ENCODE measurements at places on chromosomes 6 and 20.

DNA sequence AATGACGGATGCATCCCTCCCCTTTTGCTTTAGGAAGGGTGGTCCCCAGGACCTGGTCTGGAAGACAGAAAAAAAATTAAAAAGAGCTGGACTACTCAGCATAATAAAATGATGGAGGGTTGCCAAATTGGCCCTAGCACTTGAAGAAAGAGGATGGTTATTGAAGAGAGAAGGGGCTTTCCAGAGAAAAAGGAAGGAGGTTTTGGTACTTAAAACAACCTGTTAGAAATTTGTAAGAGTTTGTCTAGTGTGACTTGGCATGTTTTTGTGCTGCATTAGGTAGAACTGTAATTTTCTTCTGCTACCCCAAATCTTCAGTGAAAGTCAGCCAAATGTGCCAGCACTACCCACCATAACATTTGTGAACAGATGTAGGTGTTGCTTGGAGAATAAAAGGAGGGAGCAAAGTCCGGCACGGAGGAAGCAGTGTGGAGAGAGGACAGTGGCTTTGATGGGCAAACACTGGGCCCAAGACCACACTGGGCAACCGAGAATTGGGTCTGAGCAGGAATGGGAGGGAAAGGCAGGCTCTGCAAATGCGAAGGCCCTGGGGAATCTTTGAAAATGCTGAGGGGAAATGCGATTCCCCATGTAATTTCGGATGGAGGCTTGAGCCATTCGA is 160.9 kb downstream of the QRSL1 start:
- no peak for DNase-seq

DNA sequence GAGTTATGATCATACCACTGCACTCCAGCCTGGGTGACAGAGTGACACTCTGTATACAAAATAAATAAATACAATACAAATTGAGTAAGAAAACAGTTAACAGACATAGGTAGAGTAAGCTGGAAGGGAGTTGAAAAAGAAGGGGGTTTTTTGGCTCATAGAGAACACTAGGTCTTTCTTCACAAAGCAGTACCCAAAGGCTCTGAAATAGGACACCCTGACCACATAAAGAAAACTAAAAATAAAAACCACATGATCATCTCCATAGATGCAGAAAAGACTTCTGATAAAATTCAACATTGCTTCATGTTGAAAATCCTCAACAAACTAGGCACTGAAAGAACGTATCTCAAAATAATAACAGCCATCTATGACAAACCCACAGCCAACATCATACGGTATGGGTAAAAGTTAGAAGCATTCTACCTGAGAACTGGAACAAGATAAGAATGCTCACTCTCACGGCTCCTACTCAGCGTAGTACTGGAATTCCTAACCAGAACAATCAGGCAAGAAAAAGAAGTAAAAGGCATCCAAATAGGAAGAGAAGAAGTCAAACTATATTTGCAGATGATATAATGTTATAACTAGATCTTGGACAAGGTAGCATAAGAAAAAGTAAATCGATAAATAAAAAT is 48.6 kb downstream of the TOMM6 start:
- DNase-seq: no peak

DNA sequence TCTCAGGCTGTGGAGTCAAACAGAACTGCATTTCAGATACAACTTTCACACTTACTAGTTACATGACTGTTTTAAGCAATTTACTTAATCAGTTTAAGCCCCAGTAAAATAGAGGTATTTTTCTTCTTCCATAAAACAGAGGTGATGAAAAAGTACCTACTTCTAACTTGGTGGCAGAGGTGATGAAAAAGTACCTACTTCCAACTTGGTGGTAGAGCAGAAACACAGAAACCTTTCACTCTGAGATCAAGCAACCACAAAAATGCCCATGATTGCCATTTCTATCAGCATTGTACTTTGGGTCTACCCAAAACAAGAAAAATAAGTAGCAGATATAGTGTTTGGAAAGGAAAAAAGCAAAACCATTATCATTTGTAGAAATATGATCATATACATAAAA is 148.7 kb downstream of the OPRM1 start:
- DNase-seq: no peak

DNA sequence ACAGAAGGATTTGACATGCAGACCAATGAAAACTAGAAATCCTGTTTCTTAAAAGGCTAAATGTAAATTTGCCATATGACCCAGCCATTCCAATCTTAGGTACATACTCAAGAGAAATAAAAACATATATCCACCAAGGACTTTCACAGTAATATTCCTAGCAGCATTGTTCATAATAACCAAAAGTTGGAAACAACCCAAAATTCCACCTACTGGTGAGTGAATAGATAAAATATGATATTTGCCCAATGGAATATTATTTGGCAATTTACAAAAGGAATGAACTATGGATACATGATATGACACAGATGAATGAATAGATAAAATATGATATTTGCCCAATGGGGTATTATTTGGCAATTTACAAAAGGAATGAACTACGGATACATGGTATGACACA is 22.7 kb downstream of the MTCL3 start:
- no peak for DNase-seq

DNA sequence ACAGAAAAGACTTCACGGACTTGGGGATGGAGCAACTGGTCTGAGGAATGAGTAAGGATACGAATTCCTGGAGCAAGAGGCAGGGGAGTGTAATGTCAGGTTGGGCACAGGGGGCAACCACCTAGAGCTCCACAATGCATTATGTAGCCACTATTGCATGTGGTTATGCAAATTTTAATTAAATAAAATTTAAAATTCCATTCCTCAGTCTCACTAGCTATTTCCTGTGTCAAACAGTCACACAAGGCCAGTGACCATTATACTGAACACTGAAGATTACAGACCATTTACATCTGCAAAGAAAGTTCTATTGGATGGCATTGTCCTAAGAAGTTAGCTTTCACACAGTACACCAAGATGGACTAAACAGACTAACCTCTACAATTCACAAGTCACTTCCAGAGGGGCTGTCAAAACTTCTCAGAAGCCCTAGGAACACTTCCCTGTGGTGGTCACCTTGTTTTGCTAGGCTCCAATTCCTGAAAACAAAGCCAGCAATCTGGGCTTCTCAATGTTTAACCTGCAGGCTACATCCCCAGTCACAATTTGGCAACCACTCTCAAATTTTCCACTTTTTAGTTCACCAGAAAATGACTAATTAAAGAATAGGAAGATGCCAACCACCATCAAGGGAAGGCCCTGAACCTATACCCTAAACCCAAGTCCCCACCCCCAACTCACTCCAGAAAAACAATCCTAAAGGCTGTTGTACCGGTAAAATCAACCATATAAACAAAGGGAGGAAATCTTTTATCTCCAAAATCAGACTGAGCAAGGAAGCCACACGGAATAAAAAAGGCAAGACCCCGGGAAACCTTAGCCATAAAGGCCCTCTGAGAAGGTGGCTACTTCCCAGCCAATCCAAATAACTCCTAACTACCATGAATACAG is 34.2 kb upstream of the C20orf203 start:
- no peak for DNase-seq

DNA sequence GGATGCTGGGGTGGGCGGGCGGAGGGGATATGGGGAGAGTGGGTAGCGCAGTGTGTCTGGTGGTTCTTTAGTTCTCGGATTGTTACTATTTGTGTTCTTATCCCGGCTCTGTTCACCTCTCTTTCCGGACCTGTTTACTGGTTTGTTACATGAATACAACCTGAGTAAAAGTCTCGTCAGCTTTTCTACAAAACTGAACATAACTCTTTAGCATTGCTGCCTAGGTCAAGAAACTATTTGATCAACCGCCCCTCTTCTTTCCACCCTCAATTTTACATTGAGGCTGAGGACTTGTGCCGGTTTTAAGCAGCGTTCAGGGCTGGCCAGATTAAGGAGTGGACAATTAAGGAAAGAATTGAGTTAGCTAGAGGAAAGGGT is 625 bp downstream of the ABT1 start:
- no peak for DNase-seq

DNA sequence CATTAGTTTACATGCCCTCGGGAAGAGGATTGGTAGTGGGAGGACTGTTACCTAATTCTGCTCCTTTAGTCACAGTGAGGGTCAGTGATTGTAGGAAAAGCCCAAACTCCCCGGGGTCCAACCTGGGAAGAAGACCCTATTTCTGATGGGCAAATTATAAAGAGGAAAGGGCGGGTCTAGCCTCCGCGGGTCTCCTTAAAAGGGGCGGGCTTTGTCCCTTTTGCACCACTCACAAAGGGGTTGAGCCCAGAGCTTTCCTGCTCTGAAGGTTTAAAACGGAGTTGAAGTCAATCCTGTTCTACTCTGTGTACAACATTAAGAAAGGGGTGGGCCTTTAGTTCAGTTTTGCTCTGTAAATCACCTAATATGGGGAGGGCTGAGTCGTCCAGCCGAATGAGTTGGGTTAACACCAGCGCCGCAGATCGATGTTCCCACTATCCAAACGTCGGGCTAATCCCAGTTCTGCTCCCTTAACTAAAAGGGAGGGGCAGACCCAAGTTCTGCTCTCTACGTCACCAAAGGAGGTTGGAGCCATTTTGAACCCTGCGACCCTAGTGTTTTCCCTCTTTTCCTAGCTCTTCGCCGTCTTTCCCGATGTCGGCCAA is 920 bp upstream of the RNF5 start:
- no peak for DNase-seq

- no peak for DNase-seq
Measured at GRCh38 chr6:6397842-6398241, 77.4 kb upstream of the F13A1 start.

GRCh38 chr6:160791981-160792418 is 90.0 kb downstream of the PLG start:
- DNase-seq: no peak

- no peak for DNase-seq
Measured at GRCh38 chr6:125114248-125114858, 39.2 kb upstream of the TPD52L1 start.

- DNase-seq: no peak
Measured at GRCh38 chr6:72367439-72367838, 254.4 kb upstream of the KCNQ5 start.

DNA sequence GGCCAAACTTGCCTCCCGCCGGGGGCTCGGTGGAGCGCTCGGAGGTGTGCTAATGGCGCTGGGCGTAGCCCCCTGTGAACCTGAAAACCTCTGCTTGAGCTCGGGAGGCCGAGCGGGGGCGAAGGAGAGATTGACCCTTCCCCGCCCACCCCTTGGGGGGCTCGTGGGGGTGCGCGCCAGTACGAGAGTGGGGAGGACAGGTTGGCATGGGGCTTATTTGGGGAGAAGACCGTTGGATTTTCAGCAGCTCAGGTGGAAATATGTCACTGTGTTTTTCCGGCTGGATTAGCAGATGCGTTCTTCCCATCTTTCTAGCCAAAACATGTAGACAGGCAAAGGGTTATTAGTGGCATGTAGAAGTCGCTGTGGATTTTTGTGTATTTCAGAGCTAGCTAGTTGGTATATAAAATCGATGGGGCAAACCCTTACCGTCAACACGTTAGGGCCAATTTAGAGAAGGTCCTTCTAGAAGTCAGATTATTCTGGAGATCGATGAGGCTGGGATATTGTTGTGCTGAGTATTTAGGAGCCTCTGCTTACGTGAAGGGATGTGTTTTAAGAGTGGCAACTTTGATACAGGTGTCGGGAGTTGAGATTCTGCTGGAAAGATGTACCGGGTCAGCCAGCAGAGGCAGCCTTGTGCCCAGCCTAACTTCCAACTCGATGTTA is 525 bp downstream of the NCOA7 start:
- DNase-seq: no peak

DNA sequence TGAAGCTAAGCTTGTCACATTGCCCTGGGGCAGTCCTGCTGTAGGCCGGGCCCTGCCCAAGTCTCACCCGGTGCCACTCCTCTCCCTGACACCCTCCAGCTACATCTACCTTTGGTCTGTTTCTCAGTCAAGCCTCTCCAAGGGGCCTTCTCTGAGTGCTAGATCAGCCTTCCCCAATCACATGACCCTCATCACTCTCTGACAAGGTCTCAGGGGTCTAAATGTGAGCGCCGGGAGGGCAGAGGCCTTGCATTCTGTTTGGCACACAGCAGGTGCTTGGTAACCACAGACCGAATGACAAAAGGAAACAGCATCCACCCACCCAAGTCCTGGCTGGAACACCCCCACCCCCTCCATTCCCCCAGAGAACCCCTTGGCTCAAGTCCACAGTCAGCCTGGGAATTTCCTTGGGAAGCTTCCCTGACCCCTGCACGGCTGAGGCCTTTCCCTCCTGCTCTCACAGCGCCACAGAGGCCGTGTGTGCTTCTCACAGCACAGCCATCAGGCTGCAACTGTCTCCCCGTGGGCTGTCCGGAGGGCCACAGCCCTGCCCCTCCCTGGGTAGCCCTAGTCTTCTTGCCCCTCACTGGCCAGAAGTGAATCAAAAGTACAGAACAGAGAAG is 32.9 kb downstream of the PKIG start:
- DNase-seq: no peak

GRCh38 chr6:151082079-151082478 is 157.7 kb upstream of the AKAP12 start:
- DNase-seq: no peak

DNA sequence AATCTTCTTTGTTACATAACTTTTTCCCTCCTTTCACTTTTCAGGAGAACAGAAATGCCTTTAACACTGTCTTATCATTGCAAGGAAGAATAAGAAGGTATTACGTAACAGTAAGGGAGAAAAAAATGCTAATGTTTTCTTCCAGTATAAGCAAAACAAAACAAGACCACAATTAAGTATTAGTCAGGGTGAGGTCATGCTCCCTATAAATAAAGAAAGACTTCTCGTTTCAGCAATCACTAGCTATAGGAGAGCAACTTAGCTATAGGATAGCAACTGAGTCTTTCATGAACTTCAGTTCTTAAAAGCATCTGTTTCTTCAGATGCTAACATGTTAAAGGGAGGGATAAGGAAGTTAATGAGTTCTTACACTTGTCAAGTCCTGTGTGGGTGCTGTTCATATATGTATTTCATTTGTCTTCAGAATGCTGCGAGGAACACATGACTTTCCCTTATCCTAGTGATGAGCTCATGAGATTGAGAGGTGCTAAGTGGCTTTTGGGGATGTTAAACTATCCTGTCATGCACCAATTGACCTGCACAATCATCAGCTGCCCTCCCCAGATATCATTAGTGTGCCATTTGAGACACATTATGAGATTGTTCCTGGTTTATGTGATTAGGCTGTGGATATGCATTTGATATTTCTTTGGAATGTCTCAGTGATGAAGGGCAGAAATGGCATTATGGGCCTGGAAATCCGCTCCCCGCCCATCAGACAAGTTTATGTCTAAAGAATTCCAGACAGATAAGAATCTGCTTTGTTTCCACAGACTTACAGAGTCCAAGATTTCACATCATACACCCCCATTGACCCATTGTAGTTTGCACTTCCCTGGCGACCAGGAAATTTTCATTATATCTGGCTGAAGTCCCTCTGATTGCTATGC is 37.5 kb downstream of the LAMA4 start:
- no peak for DNase-seq

DNA sequence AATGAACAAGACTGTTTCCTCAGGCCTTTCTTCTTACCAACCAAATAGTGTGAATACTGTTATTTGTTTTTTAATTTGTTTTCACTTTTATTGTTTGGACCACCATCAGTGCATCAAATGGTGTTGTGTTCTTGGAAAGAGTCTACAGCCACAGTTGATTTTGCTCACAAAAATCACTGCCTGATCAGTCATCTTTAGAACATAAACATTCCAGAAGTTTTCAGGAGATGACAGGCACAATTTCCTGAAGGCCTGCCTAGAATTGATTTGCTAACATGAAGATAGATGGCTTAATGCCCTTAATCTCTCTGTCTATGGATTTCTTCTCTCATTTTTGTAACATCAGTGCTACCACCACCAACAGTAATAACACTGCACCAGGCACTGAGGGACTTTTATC is 13.5 kb downstream of the IL22RA2 start:
- DNase-seq: no peak
